ENCODE measurements at places on chromosomes 3 and 15.
A peak's percentile ranks its signal among the peaks of the same experiment; 100 is the strongest.

DNA sequence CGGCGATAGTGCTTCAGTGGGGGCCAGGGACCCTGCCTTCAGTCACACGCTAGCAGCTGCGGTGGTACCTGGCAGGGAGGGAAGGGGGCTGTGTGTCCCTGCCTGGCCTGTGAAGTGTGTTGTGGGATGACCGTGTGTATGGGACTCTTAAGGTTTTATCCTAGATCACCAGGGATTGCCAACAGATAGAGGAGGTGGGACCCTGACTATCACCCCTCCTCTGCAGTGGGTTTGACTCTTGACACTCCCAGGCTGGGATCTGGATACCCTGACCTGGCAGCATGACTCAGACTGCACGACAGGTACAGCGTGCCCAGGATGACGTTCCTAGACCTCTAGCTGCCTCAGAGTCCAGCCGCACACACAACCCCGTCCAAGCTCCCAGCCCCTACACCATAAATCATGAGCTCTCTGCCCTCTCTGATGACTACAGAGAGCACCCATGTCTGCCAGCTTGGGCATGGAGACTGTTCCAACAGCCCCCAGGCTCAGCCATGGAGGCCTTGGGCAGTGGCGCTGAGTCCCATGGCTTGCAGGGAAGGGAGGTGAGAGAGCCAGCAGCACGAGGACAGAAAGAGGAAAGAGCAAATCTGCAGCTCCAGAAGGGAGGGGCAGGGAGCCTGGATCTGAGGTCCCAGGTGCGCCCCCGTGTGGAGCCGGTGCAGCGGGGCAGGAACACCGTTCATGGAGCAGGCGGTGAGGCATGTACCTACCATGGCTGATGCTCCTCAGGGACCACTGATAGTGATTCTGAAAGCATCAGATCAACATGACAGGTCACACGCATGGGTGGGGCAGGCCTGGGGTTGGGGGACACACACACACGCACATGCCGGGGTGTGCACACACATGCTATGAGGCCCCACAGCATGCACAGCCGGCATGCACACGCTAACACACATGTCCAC lies 71.0 kb downstream of the ADAMTS7 start:
- DNase-seq, result peak; percentile 70

DNA sequence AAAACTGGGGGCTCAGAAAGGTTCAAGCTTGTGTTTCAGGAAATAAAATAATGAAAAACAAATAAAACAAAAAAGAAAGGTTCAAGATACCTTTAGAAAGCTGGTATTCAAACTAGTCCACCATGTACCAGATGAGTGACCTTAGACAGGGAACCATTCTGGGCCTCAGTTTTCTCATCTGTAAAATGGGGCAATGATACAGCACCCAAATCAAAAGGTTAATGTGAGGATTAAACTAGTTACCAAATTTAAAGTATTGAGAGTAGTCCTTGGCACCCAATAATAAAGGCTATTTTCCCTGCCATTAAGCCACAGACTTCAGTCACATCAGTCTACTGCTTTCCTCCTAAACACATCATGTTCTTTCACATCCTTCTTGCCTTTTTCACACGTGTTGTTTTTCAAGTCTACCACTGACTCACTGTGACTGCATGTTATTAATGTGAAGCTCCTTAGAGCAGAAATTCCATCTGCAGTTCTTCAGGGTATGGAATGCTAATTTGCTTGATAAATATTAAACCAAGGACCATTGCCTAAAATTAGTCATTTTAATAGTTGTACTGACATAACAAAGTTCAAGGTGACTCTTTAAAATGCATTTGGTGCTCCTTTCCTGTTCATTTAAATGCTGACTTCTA lies 19.9 kb downstream of the TAMM41 start:
- no peak for DNase-seq

GRCh38 chr15:38362355-38362754 lies 91.6 kb upstream of the FAM98B start:
- DNase-seq, result no peak

DNA sequence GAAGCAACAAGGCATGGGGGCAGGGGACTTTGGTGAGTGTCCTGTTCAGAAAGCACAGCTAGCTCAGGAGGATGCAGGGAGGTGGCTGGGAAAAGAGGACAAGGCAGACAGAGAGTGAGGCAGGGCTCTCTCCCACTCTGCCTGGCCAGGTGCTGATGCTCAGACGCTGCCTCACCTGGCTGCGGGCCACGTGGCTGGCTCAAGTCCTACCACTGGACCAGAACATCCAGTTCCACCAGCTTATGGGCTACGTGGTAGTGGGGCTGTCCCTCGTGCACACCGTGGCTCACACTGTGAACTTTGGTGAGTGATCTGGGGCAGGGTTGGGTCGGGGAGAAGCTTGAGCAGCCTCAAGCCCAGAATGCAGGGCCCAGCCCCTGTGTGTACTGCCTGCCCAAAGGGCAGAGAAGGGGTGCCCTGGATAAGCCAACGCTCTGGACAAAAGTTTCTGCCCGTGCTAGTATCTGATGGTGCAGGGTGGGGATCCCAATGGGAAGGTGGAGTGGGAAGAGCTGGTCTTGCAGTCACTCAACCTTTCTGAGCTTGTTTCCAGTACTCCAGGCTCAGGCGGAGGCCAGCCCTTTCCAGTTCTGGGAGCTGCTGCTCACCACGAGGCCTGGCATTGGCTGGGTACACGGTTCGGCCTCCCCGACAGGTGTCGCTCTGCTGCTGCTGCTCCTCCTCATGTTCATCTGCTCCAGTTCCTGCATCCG lies 20.9 kb downstream of the NOX5 start:
- no peak for DNase-seq

All from suppressor macrophage treated with lipopolysaccharide for 1 hour (primary cell).